ENCODE measurements at places on chromosomes 13 and 19. TPM values are rescaled to one million over a fixed set of nuclear protein-coding genes. Genes with fewer than 3 reads are reported as not detected.
A peak's percentile ranks its signal among the peaks of the same experiment; 100 is the strongest.

- H3K36me3 ChIP-seq = no peaks in the 10 kb centered on the region
- H3K4me3 ChIP-seq = no peak within 1 kb of the TSS
- H3K27ac ChIP-seq = no peak within 1 kb of the TSS
- H3K4me1 ChIP-seq = peaks cover 28% of the 10 kb centered on the region
Observed at GRCh38 chr19:19538061-19538784, at the start of gene CILP2. TSS of gene CILP2 (plus strand) at chr19:19538265. CDS start at chr19:19538350, 85 bp downstream.

DNA sequence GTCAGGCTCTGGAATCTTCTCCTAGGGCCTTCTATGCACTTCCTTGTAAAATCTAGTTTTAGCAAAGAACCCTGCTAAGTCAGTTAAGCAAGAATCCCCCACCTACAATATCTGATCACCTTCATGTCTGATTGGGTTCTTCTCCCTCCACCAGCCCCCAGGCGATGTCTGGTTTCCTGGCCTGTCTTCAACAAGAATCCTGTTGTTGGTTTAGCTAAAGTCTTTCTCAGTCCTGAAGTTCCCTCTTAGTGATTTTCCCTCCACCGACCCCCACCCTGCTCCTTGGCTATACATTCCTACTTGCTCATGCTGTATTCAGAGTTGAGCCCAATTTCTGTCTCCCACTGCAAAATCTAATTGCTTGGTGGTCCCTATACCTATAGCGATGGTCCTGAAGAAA, 35.2 kb upstream of the SLC46A3 start:
- no peak for DNase-seq
- H3K36me3 ChIP-seq = no peaks in the 10 kb centered on the region
- peak overlapping the region; percentile 29 for H3K27ac ChIP-seq
- H3K4me1 ChIP-seq = peaks cover 3% of the 10 kb centered on the region
- H3K27me3 ChIP-seq = no peaks in the 10 kb centered on the region

LILRB3 gene
- total RNA-seq = 2.1 TPM

- peaks cover 8% of the 10 kb centered on the region for H3K4me1 ChIP-seq
- H3K36me3 ChIP-seq = no peaks in the 10 kb centered on the region
- no peak overlapping the region for H3K27ac ChIP-seq
Observed at GRCh38 chr13:34654647-34655046, 287.4 kb upstream of the NBEA start.

DNA sequence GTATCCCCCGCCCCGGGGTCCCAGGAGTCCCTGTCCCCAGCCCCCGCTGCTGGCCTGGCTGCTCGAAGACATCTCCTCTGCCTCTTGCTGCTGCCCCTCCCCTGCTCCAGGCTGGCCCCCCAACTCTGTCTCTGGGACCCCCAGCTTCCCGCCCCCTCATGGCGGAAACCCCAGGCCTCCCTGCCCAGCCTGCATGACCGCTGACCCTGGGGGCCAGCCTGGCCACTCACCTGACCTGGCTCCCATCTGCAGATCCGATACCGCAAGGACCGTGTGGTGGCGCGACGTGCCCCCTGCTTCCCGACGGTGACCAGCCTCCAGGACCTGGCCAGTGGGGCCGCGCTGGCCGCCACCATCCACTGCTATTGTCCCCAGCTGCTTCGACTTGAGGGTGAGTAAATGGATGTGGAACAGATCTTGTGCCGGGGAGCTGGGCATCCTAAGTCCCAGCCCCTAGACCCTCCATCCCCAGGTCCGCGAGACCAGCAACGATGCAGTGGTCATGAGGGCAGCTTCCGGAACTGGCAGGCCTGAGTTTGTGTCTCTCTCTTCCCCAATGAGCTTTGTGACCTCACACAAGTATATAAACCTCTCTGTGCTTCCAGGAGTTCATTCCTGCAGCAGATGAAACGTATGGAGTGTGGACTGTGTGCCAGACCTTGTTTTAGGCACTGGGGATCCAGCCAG, 12.4 kb downstream of the CAMSAP3 start:
- H3K36me3 ChIP-seq = peaks cover 14% of the 10 kb centered on the region
- no peak overlapping the region for H3K27ac ChIP-seq
- no peak for DNase-seq
- no peak overlapping the region for H3K4me3 ChIP-seq
- no peaks in the 10 kb centered on the region for H3K27me3 ChIP-seq
- peaks cover 7% of the 10 kb centered on the region for H3K4me1 ChIP-seq

DNA sequence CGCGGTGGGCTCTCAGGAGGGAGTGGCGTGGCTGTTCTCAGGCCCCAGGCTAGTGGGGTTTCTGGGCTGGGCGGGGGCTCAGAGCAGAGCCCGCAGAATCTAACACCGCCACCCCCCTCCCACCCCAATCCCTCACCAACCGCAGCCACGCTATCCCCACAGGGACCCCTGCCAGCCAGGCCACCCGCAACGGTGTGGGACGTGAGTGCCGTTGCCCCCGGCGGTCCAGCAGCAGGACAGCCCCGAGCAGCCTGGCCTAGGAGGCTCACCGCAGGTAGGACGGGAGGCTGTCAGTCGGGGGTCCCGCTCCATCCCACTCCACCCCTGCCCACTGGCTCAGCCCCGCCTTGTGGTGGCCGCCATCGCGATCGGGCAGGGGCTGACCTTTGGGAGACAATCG, at the start of gene NTN5:
NTN5 (minus strand) TSS at position 24 of the 400 bp plus-strand sequence. CDS start 2,031 bp downstream, outside the sequence.
- peaks cover 14% of the 10 kb centered on the region for H3K4me1 ChIP-seq
- H3K36me3 ChIP-seq = no peaks in the 10 kb centered on the region
- DNase-seq = no peak
- H3K27ac ChIP-seq = no peak within 1 kb of the TSS
- H3K4me3 ChIP-seq = no peak within 1 kb of the TSS

FUT1 gene
- 14.8 TPM for total RNA-seq

DNA sequence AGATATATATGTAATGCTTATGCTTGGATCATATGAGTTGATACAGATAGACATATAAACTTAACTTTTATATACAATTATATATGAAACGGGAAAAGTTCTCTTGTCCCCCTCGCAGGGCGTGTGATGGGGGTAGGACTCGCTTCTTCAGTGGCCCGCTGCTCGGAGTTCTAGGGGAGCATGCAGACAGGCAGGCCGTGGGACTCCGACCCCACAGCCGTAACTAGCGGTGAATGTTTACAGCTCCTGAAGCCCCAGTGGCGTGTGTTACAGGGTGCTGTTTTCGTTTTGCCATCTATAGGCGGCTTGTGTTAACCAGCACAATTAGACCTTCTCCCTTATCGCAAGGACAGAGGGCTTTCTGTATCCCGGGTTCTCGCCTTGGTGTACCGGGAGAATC, 1899.8 kb downstream of the PCDH9 start:
- H3K27ac ChIP-seq = no peak overlapping the region
- no peak overlapping the region for H3K4me3 ChIP-seq
- H3K4me1 ChIP-seq = no peaks in the 10 kb centered on the region
- no peaks in the 10 kb centered on the region for H3K27me3 ChIP-seq
- no peak for DNase-seq

- H3K27me3 ChIP-seq = no peaks in the 10 kb centered on the region
- no peak overlapping the region for H3K4me3 ChIP-seq
Observed at GRCh38 chr13:35630551-35631275, 154.2 kb upstream of the MAB21L1 start.

NXNL1 gene
- not detected for total RNA-seq

DNA sequence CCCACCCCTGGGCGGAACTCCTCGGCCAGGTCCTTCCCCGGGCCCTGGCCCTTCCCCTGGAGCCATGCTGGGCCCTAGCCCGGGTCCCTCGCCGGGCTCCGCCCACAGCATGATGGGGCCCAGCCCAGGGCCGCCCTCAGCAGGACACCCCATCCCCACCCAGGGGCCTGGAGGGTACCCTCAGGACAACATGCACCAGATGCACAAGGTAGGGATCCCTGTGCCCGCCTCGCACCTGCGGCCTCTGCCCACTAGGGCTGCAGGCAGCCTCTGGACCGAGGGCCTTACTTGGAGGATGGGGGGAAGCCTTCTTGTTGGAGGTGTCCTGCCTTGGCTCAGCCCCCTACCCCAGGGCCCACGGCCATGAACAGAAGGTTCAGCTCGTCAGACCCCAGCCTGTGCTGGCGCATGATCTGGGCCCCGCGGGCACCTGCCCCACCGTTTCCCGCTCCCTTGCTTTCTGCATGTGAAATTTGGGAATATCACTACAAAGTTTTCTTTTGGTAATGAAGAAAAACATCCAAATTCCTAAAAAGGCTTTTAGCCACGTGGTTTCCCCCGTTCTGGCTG, 23.4 kb downstream of the SMARCA4 start:
- no peak for DNase-seq
- H3K27ac ChIP-seq = no peak overlapping the region
- no peaks in the 10 kb centered on the region for H3K4me1 ChIP-seq
- H3K27me3 ChIP-seq = no peaks in the 10 kb centered on the region

DNA sequence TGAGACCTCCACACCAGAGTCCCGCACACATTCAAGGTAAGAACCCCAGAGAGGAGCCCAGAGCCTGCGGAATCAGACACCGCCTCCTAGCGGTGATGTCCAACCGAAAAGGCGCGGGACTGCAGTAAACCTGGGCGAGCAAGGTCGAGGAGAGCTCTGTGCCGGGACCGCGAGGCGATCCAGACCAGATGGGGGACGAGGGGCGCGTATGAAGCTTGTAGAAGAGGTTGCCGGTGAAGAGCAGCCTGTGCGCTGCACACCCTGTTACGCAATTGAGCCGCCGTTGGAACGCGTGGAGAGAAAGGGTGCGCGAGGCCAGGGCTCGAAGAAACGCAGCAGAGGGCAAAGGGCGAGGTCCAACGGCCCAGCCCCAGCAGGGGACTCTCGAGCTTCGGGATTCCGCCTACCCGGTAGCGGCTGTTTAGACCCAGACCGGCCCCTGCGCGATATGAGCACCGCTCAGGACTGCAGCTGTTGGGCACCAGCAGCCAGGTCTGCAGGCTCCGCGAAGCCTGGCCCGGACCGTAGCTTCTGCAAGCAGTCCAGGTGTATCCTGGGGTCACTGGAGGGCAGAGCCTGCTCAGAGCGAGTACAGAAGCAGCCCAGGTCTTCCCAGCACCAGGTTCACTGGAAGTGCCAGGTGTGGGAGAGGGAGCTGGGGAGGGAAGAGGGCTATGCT, 65.9 kb upstream of the ZNF599 start:
- DNase-seq = peak; percentile 51
- no peaks in the 10 kb centered on the region for H3K36me3 ChIP-seq
- peaks cover 10% of the 10 kb centered on the region for H3K4me1 ChIP-seq

GRCh38 chr13:39550931-39551330, 52.1 kb downstream of the LHFPL6 start:
- no peak overlapping the region for H3K27ac ChIP-seq
- no peaks in the 10 kb centered on the region for H3K4me1 ChIP-seq
- no peak overlapping the region for H3K4me3 ChIP-seq
- no peaks in the 10 kb centered on the region for H3K27me3 ChIP-seq
- DNase-seq = no peak

GRCh38 chr13:29294821-29295220, 300.7 kb downstream of the SLC7A1 start:
- DNase-seq = no peak
- no peak overlapping the region for H3K4me3 ChIP-seq
- H3K27me3 ChIP-seq = no peaks in the 10 kb centered on the region
- H3K27ac ChIP-seq = no peak overlapping the region

GRCh38 chr13:98576963-98577835, at the start of gene STK24:
TSS of gene STK24 (minus strand) at chr13:98577107. CDS start at chr13:98576786, 321 bp downstream.
- peaks cover 42% of the 10 kb centered on the region for H3K4me1 ChIP-seq
- peak within 1 kb of the TSS; percentile 95 for H3K4me3 ChIP-seq
- no peaks in the 10 kb centered on the region for H3K36me3 ChIP-seq

KLK13 gene
- total RNA-seq = 31.6 TPM

Measured in body of pancreas (tissue), 4 donors.